ENCODE measurements at places on chromosomes 7 and 10. TPM values are rescaled to one million over a fixed set of nuclear protein-coding genes. Genes with fewer than 3 reads are reported as not detected.
A peak's percentile ranks its signal among the peaks of the same experiment; 100 is the strongest.

GRCh38 chr7:24854866-24855265 lies 97.6 kb upstream of the GSDME start:
- H3K4me1 ChIP-seq: peaks cover 17% of the 10 kb centered on the region
- H3K4me3 ChIP-seq: no peak overlapping the region
- no peak for DNase-seq

DNA sequence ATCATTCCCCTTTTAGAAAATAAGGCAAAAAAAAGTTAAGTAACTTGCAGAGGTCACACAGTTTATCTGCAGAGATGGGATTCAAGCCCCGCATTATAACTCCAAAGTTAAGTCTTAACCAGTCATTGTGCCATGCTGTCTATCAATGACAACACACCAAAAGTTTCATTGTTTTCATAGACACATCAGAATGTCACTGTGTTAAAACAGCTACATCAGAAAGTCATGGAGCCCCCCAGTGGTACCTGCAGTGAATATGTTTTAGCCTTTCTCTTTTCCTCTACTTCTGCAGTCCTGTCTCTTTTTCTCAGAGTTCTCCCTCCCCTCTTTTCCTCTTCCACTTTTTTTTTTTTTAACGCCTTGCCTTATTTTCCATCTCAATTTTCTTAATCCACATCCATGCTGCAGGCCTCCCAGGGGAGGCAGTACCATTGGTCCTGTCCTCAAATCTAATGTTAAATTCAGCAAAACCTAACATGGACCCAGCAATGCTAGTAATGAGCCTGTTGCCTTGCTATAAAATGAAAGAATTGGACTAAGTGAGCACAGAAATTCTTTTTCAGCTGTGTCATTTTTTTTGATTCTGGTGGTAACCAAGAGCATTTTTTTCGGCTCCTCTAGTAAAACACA lies 3.8 kb upstream of the NRCAM start:
- peaks cover 24% of the 10 kb centered on the region for H3K4me1 ChIP-seq
- H3K27me3 ChIP-seq: peaks cover 28% of the 10 kb centered on the region
- H3K36me3 ChIP-seq: no peaks in the 10 kb centered on the region
- H3K27ac ChIP-seq: no peak overlapping the region
- no peak for DNase-seq
- no peak overlapping the region for H3K4me3 ChIP-seq

- H3K4me3 ChIP-seq: no peak overlapping the region
- no peak for DNase-seq
- H3K27me3 ChIP-seq: no peaks in the 10 kb centered on the region
- H3K27ac ChIP-seq: no peak overlapping the region
- no peaks in the 10 kb centered on the region for H3K36me3 ChIP-seq
- peaks cover 3% of the 10 kb centered on the region for H3K4me1 ChIP-seq
Measured at GRCh38 chr7:75611557-75612178, 119.5 kb downstream of the SPDYE5 start.

- peaks cover 16% of the 10 kb centered on the region for H3K4me1 ChIP-seq
- DNase-seq: no peak
- no peak overlapping the region for H3K27ac ChIP-seq
- H3K27me3 ChIP-seq: peaks cover 22% of the 10 kb centered on the region
- H3K36me3 ChIP-seq: no peaks in the 10 kb centered on the region
- peak overlapping the region; percentile 15 for H3K4me3 ChIP-seq
Measured at GRCh38 chr10:3226960-3227744, 54.6 kb upstream of the PITRM1 start.

GRCh38 chr7:141291541-141291940 lies 217.7 kb downstream of the TMEM178B start:
- DNase-seq: no peak
- peaks cover 5% of the 10 kb centered on the region for H3K27me3 ChIP-seq
- no peak overlapping the region for H3K27ac ChIP-seq
- peaks cover 4% of the 10 kb centered on the region for H3K4me1 ChIP-seq

DNA sequence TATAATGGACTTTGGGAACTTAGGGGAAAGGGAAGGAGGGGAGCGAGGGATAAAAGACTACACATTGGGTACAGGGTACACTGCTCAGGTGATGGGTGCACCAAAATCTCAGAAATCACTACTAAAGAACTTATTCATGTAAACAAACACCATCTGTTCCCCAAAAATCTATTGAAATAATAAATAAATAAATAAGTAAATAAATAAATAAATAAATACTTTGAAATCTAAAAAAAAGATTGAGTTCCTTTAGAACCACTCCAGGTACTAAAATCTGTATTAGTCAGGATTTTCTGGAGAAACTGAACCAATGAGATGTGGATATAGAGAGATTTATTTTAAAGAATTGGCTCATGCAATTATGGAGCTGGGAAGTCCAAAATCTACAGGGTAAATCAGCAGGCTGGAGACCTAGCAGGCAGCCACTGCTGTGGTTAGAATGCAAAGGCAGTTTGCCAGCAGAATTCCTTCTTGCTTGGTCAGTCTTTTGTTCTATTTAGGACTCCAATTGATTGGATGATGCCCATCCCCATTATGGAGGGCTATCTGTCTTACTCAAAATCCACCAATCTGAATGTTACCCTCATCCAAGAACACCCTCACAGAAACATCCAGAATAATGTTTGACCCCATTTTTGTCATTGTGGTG lies 8.9 kb downstream of the IGFBP1 start:
- H3K27me3 ChIP-seq: peaks cover 28% of the 10 kb centered on the region
- H3K36me3 ChIP-seq: no peaks in the 10 kb centered on the region
- H3K4me3 ChIP-seq: no peak overlapping the region
- DNase-seq: no peak

The SEC31B gene
- 168 TPM for total RNA-seq

The SFRP4 gene
- total RNA-seq: not detected
